ENCODE measurements at places on chromosomes 6 and 20.

DNA sequence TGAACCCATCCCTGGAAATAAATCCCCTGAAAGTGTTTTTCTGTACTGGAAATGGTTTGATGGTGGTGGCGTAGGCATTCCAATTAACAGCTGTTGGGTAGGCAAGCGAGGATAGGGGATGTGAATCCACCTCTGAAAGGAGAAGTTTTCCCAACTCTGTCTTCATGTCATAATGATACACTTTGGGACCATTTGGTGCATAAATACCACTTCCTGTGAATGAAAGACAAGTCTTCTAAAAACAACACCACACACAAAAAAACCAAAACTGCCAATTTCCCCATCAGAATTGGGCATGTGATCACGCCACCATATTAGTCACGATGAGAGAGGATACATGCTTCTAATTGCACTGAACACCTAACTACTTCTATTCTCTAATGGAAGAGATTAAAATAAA is 6.4 kb downstream of the VNN2 start:
- H3K4me1 ChIP-seq: peaks cover 19% of the 10 kb centered on the region
- H3K27ac ChIP-seq: peak overlapping the region; percentile 13
- no peak overlapping the region for H3K4me3 ChIP-seq
- no peak for DNase-seq
- no peaks in the 10 kb centered on the region for H3K27me3 ChIP-seq

- H3K27ac ChIP-seq: no peak overlapping the region
- H3K4me3 ChIP-seq: no peak overlapping the region
- H3K4me1 ChIP-seq: no peaks in the 10 kb centered on the region
- H3K36me3 ChIP-seq: peaks cover 56% of the 10 kb centered on the region
- DNase-seq: no peak
Measured at GRCh38 chr20:24972341-24972740, 20.2 kb downstream of the APMAP start.

GRCh38 chr20:59151820-59152219 is 11.8 kb upstream of the ZNF831 start:
- peaks cover 92% of the 10 kb centered on the region for H3K4me1 ChIP-seq
- H3K36me3 ChIP-seq: peaks cover 24% of the 10 kb centered on the region

DNA sequence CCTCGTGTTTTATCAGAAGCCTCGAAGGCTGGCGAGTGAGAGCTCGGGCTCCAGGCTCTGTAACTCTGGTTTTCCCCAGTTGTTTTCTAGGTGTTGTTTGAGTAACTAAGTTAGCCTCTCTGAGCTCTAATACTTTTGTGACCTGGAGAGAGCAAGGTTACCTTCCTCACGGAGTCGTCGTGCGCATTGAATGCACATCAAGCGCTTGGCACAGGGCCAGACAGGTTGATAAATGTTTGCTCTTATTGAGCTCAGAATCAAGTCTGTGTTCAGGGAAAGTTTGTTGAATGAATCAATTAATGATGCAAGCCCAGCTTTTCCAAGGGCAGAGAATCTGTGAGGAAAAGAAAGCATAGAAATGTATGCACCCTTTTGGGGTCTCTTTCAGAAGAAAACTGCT is 33.5 kb downstream of the EDN3 start:
- H3K4me1 ChIP-seq: no peaks in the 10 kb centered on the region
- no peak for DNase-seq
- no peaks in the 10 kb centered on the region for H3K27me3 ChIP-seq
- H3K4me3 ChIP-seq: no peak overlapping the region
- no peaks in the 10 kb centered on the region for H3K36me3 ChIP-seq

- no peak within 1 kb of the TSS for H3K4me3 ChIP-seq
- peaks cover 17% of the 10 kb centered on the region for H3K4me1 ChIP-seq
- peak within 1 kb of the TSS; percentile 70 for H3K27ac ChIP-seq
- DNase-seq: no peak
- H3K36me3 ChIP-seq: peaks cover 23% of the 10 kb centered on the region
Measured at GRCh38 chr6:41053041-41053440, at the start of gene APOBEC2. Gene APOBEC2 (plus strand): TSS chr6:41053202. CDS start chr6:41053348, 146 bp downstream.

DNA sequence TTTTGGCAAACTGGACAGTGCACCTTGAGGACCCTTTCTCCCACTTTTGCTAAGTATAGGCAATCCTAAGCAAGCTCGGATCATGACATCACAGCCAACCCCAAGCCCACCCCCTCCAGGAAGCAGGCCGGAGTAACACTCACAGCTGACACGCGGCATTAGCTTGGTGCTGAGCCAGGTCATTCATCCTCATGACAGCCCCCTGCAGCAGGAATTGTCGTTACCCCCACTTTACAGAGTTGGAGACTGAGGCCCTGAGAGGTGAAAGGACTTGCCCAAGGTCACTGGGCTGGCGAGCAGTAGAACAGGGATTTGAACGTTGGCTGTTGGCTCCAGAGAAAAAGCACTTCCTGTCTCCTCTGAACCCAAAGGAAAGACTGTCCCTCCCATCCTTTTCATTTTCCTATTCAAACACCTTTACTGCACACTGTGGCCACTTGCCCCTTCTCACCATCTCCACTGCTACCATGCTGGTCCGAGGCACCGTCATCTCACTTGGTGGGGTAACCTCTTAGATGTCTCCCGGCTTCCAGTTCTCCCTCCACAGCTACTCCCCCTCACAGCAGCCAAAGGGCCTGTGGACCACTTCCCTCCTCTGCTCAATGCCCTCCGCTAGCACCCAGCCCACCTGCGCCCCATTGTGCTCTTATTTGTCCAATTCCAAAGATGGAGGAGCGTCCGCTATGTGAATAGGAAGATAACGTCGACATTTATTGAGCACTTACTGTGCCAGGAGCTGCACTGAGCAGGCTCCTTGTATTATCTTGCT is 84.7 kb downstream of the PREX1 start:
- no peak overlapping the region for H3K4me3 ChIP-seq
- no peak for DNase-seq
- H3K27ac ChIP-seq: peak overlapping the region; percentile 4
- peaks cover 28% of the 10 kb centered on the region for H3K4me1 ChIP-seq
- H3K27me3 ChIP-seq: no peaks in the 10 kb centered on the region

- no peaks in the 10 kb centered on the region for H3K4me1 ChIP-seq
- no peak overlapping the region for H3K4me3 ChIP-seq
- no peak overlapping the region for H3K27ac ChIP-seq
- no peaks in the 10 kb centered on the region for H3K36me3 ChIP-seq
- peaks cover 2% of the 10 kb centered on the region for H3K27me3 ChIP-seq
Measured at GRCh38 chr6:13139119-13139518, 189.2 kb downstream of the TBC1D7 start.

Data from activated CD4-positive, alpha-beta T cell treated with anti-CD3 and anti-CD28 coated beads for 36 hours (primary cell).